Stimulated activated naive B cell treated with anti-CD40 and anti-IgM and Interleukin-4, amounts not matched to agents 10 μg/mL and 1 μg/mL and 100 μg/mL, for 72 hours (primary cell): ENCODE measurements at places on chromosomes 3 and 15.

GRCh38 chr3:140188285-140188684 lies 253.3 kb downstream of the CLSTN2 start:
- no peak for DNase-seq

DNA sequence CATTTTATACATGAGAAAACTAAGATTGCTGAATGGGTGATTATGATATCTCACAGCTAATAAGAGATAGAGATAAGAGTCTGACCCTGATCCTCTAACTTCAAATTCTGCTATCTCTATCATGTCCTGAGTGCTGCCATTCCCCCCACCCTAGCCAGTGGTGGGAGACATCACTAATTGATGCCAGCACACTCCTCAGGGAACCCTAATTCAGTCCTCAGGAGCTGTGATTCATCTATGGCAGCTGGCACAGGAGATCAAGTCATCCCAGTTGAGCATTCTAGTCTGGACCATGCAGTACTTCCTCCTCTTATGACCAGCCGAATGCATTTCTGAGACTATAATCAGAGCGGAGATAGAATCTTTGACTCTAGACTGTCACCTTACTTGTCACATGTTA lies 71.9 kb downstream of the SYNM start:
- no peak for DNase-seq

DNA sequence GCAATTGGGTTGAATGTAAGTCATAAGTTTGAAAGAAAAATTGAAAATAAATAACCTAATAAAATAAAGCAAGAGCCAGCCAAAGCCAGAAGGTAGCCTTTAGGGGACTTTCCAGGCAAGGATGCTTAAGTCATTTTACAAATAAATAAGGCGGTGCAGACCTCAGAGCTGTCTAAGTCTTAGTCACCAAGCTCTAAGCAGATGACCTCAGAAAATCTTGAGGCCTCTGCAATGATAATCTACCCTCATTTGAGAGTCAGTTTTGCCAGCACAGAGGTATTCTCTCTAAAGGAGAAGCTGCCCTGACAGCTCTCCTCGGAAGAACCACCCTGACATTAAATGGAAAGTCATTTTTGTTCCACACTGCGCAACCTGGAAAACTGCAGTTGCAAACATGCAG lies 113.9 kb downstream of the OXNAD1 start:
- DNase-seq: no peak

GRCh38 chr15:78343276-78344060 lies 3.3 kb downstream of the CRABP1 start:
- no peak for DNase-seq

- DNase-seq: no peak
These were observed 116.3 kb downstream of the RPL22L1 start for GRCh38 chr3:170753421-170754310.

DNA sequence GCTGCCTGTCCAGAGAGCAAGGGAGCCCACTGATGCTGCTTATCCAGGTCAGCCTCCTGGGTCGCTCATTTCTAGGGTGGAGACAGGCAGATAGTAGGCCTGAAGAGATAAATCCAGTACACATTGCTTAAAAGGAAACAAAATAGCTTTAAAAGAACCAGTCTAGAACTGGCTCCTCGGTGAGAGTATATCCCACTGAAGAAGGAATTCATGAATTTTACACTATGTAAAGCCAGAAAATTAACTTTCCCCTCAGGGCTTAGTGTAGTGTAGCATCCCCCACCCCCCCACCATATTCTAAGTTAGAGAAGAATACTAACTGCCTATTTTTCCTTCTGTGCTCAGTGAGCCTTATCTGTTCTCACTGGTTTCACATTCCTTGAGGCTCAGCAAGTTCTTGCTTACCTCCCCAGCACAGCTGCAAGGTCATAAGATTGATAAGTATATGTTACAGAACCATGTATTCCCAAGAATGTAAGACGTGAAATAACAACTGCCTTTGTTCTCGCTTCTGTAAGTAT lies 30.5 kb upstream of the NOX5 start:
- DNase-seq: no peak

DNA sequence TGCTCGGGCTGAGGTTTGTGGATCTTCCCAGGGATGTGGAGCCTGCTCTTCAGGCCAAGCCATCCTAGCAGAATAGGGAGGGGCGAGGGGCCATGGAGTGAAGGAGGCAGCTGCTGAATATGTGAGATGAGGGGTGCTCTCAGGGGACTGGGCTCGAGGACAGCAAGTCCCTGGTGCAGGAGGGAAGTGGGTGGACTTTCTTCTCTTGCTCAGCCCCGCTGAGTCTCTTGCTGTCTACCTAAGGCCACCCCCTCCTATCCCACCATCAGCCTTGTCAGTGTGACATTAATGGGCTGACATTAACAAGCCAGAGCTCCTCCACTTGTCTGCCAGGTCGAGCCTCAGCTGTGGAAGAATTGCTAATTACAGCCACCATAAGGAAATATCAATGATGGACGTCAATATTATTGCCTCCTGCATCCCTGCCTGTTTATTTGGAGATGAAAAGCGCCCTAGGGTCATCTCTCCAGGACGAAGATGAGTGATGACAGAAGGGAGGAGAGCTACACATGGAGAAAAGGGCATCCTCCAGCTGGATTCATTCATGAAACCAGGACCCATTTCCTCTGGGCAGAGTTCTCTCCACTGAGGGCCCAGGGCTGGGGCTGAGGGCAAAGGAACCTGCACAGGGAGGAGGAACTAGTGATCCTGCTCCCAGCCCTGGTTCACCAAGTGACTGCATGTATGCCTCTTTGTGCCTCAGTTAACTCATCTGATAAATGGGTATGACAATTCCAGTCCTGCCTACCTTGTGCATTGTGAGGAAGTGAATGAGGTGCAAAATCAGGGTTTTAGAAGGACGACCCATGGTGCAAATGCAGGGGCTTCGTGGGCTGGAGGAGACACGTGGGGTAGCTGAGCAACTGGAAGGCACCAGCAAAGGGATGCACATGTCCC lies 34.9 kb upstream of the LINGO1 start:
- no peak for DNase-seq

- DNase-seq: no peak
These were observed 78.3 kb downstream of the B3GALNT1 start for GRCh38 chr3:161026612-161027510.

GRCh38 chr3:9397906-9398699 lies 688 bp downstream of the SETD5 start:
- DNase-seq: peak; percentile 30

- no peak for DNase-seq
These were observed 53.9 kb downstream of the MRPS25 start for GRCh38 chr3:15011174-15011573.
